ENCODE measurements at places on chromosomes 12 and 14.

GRCh38 chr14:38425324-38425976, 169.6 kb upstream of the CLEC14A start:
- no peak for DNase-seq

DNA sequence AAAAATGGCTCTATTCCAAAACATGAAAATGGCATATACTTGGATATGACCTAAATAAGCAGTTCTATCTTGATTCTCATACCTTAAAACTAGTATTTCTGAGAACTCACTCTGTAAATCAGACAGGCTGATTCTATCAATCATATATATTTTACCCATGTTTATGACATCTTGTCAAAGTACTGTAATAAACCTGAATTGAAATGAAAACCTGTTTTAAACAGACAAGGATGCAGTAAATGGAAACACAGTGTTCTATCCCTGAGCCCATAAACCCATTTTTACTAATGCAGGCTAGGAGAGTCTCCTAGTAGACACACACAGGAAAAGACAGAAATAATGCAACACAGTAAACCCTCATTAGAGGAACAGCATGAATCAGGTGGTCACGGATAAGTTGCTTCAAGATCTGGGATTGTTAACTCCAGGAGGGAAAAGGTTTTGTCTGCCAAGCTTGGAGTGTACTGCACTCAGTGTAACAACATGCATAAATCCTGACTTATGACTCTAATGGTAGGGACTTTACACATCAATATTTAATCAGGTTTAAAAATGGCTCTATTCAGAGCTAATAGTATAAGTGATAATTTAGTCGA, 93.6 kb upstream of the CPNE8 start:
- DNase-seq = no peak

DNA sequence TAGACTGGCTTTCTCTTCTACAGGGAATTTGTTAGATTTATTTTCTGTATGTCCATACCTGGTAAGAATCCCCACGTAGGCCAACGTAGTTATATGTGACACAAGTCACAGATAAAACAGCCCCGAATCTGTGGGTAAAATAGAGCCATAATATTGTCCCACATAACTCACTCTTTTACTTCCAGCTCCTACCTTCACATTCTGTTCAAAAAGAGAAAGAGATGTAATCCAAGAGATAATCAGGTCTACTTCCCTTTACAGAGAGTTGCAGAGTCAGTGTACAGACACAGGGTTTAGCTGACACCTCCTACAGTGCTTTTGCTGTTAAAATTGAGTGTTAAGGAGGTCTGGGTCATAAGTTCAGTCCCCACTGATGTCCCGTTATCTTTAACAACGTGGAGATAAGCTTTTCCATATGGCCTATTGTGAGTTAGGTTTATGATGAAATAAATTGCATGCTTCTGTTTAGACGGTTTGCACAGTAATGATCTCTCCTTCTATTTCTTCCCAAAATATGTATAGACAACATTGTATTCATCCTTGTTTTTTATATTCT, 446.5 kb downstream of the ADAMTS20 start:
- no peak for DNase-seq

DNA sequence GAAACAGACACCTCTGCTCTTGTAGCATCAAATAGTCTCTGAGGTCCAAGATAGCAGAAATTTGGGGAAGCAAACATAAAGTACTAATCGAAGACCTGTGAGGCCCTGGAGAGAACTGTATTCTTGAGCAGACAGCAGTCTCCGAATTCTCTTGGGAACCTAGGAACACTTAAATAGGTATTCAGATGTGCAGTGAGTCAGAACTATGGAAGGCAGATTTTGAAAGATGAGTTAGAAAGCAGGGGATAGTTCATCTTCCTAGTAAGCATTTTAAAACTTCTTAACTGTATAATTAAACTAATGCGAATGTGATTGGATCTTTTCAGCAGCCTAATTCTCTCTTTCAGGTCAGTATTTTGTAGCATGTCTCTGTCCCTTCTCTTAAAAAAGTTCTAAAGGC, 30.6 kb downstream of the NAA30 start:
- no peak for DNase-seq

GRCh38 chr14:50013198-50013918, 103.0 kb downstream of the VCPKMT start:
- DNase-seq = no peak

DNA sequence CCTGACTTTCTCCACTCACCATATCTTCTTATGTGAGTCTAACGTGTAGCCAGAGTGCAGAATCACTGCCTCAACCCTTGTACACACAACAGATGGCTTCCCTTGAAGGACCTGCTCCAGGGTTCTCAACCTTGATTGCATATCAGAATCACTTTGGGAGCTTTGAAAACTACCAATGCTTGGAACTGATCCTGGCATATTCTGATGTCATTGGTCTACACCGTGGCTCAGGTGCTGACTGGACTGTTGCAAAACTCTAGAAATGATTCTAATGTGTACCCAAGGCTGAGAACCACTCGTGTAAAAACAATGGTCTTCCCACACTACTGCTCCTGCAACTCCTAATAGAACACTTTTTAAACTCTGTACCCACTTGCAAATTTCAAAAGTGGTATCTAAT, 18.5 kb downstream of the TMEM132D start:
- DNase-seq = no peak

- no peak for DNase-seq
Observed at GRCh38 chr14:35506461-35506860, 27.5 kb upstream of the INSM2 start.

GRCh38 chr14:95180966-95181741, 23.8 kb upstream of the DICER1 start:
- no peak for DNase-seq

- no peak for DNase-seq
Observed at GRCh38 chr12:11727133-11727664, 77.7 kb downstream of the ETV6 start.

- DNase-seq = no peak
Observed at GRCh38 chr14:20624495-20625070, 16.9 kb downstream of the OR6S1 start.

- no peak for DNase-seq
Observed at GRCh38 chr12:108620236-108620879, 13.3 kb downstream of the SELPLG start.

DNA sequence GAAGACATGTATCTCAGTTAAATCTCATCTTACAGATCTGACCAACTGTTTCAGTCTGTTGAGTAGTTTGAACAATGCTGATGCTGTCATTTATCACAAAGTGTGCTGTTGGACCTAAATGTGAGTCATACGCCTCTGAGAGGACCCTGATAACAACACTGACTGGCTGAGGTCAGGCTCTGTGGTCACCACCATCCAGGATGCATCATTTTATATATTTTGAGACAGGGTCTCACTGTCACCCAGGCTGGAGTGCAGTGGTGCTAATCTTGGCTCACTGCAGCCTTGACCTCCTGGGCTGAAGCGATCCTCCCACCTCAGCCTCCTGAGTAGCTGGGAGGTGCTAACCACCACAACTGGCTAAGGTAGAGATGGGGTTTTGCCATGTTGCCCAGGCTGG, 181.0 kb upstream of the RGS6 start:
- DNase-seq = no peak

DNA sequence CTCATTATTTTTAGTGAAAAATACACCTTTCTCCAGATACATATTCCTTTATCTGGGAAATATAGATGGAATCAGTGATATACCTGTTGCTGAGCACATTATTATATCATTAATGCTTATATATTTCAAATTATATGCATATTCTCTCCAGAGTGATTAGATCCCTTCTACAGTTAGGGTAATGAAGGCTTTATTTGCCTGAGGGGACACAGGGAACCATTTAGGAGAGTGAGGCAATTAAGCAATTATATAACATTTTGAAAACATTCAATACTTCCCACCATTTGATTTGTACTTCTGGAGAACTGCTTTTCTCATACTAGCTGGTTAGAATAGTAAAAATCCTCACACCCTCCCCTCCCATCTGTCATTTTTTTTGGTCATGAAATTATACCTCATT, 212.8 kb upstream of the NOVA1 start:
- DNase-seq = no peak

DNA sequence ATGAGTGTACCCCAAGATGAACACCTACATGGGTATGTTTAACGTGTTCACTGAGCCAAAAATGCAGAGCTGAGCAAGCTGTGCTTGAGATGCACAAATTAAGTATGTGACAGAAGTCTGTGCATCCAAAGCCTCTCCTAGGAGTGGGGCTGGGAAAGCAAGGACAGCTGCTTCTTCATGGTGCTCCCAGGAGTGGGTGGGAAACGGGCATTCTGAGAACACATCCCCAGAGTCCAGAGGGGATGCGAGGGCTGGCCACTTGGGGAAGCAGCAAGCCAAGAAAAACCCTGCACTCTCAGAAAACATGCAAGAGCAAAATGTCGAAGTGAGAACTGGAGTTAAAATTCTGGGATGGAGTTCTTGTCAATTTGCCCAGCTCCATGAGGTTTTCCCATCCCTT, 414.3 kb downstream of the BCAT1 start:
- DNase-seq = no peak

DNA sequence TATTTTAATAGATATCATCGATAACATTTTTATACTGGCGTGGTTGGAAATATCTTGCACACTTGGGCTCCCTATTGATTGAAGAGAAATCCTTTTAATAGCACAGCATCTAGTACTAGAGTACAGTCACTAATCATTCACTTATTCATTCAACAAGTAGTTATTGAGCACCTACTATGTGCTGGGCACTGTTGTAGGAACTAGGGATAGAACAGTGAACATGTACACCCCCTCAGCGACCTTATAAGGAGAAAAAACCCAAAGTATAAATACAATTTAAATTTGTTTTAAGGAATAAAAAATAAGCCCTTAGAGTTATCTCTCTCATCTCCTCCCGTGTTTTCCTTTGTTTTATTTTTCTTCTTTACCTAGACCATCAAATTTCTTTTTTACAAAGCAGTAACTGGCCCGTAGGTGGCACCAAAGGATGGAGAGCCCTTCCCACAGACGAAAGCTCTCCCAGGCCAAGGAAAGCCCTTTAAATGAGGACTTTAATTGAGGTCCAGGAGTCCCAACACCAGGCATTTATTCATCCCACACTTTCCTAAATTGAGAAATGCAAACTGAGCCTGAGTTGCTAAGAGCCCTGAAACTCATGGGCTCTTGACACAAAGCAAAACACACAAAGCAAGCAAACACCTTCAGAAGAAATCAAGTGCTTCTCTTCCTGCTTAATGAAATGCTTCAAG, 29.0 kb downstream of the PEBP1 start:
- no peak for DNase-seq

DNA sequence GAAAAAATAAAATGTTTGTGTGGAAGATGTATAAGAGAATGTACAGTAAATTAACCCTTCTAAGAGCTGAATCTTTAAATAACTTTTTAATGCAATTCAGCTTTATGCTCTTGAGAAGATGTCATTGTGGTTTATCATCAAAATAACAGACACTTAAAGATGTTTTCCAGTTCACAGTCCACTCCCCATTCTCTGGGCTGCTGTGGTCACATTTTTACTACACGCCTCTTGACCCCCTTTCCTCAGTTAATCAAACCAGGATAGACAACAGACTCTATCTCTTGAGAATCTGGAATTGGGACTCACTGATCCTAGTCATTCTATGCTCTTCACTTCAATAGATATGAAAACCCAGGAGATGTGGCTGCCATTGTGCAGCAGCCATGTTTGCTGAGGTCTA, 24.7 kb upstream of the OR6J1 start:
- no peak for DNase-seq

- DNase-seq = no peak
Observed at GRCh38 chr14:54170301-54170700, 213.7 kb upstream of the BMP4 start.

DNA sequence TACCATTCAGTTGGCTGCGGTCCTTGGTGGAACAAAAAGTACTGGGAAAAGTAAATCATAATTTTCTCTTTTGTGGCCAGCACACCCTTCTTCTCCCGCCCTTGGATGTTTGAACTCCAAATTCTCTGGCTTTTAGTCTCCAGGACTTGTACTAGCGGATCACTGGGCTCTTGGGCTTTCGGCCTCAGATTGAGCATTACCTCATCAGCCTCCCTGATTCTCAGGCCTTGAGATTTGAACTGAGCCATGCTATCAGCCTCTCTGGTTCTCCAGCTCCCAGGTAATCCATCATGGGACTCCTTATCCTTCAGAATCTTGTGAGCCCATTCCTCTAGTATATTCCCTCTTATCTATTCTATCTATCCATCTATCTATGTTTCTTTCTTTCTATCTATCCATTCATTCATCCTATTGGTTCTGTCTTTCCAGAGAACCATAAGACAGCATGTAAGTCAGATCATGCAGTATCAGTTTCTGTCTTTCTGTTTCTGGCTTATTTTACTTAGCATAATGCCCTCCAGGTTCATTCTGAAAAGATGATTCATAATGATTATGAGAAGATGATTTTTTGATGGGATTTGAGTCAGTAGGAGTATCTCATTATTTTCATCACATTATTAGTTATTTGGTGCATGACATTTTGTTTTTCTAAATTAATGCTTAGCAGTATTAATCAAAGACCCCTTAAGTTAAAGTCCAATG, 814.9 kb downstream of the LRFN5 start:
- no peak for DNase-seq
